Mammary microvascular endothelial cell (primary cell): ENCODE measurements at places on chromosomes 16 and 17. TPM values are rescaled to one million over a fixed set of nuclear protein-coding genes. Genes with fewer than 3 reads are reported as not detected.

Gene KRT25
- not detected in 2 replicates for total RNA-seq

Gene RHBDL1
- total RNA-seq = 0.07 and 0.69 TPM in 2 replicates

Gene PRPSAP1
- 52.3 and 80.1 TPM in 2 replicates for total RNA-seq

Gene CACNG3
- not detected in 2 replicates for total RNA-seq

Gene TBC1D3G
- total RNA-seq = 0.89 and 1.5 TPM in 2 replicates

Gene CACNG1
- not detected in 2 replicates for total RNA-seq

Gene ZNF469
- total RNA-seq = 0.87 and 1.1 TPM in 2 replicates

Gene HS3ST2
- total RNA-seq = not detected in 2 replicates

Gene KRT32
- not detected in 2 replicates for total RNA-seq

Gene TMEM235
- total RNA-seq = not detected in 2 replicates

Gene TPSG1
- total RNA-seq = not detected in 2 replicates

Gene CRYBA1
- total RNA-seq = not detected in 2 replicates

Gene PYY
- total RNA-seq = not detected in 2 replicates

Gene TP53TG3C
- total RNA-seq = not detected in 2 replicates

Gene AOC3
- total RNA-seq = 0.40 TPM in 1 of 2 replicates, not detected in the other

Gene CHST6
- total RNA-seq = 0.20 and 0.44 TPM in 2 replicates

Gene TNFRSF17
- total RNA-seq = not detected in 2 replicates

Gene SLC47A1
- total RNA-seq = 1.6 and 2.2 TPM in 2 replicates

Gene CTRB1
- total RNA-seq = not detected in 2 replicates

Gene RNU2-1
- total RNA-seq = not detected in 2 replicates

Gene GLTPD2
- total RNA-seq = not detected in 2 replicates

Gene LITAFD
- total RNA-seq = not detected in 2 replicates

Gene PPP1R1B
- not detected in 2 replicates for total RNA-seq

Gene CCDC92B
- 0.05 TPM in 1 of 2 replicates, not detected in the other for total RNA-seq
